ENCODE measurements at places on chromosomes 5 and 9.

- no peak for DNase-seq
Measured at GRCh38 chr9:134959971-134960310, 42.2 kb upstream of the FCN1 start.

DNA sequence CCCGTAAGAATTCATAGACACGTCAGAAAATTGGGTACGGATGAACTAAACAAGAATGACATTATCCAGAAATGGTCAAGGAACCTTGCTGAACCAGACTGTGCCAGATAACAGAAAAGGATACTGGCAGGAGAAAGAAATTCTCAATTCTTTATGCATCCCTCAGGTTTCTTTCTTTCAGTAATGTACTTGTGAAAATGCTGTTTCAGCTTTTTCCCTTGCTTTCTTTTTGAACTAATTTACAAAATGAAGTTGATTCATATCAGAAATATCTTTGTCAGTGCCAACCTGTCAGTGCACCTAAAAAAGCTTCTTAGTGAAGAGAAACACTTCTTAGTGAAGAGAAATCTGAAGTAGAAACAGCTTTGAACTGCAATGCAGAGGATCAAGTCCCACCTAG, 643.6 kb upstream of the RORB start:
- no peak for DNase-seq

GRCh38 chr9:108001237-108001636, 511.7 kb upstream of the KLF4 start:
- DNase-seq, result no peak

DNA sequence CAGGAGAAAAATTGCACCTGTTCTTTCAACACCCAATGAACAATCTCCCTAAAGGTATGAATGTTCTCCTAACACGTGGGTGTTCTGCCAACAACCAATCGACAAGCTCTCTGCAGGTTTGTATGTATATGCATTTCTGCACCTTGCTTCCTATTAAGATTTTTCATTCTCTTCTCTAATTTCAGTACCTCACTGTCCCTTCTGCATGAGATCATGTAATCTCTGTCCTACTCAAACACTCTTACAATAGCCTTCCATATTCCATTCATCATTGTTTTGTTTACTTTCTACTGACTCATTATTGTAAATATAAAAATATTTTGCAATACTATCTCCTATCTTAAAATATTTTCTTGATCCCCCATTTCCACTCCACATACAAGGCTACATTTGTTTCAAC, 382.0 kb downstream of the CDH12 start:
- no peak for DNase-seq
